ENCODE measurements at places on chromosomes 11 and 22.

DNA sequence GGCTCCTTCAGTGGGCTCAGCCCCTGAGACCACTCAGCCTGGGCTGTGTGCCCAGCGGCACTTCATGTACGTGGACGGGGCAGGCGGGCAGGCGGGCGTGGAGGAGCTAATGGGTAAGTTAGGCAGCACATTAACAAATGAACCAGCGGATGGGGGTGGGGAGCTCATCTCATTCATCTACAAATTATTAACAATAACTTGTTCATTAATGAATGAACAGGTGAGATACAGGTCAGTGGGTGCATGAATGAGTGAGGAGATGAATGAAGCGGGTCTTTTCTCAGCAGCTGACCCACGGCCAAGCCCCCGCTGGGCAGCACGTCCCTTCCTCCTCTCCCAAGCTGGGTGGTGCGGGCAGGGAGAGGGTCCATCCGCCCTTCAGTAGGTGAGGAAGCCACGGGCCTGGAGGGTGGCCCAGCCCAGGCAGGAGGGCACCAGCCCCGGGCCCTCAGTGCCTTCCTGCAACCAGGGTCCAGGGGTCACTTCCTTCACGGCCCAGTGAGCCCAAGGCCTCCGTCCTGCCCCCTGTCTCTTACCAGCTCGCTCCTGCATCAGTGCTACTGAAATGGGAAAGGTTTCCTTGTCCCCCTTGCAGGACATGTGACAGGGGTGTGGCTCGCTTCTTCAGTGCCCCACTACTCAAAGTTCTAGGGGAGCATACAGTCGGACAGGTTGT is 60.5 kb upstream of the KCNQ1OT1 start:
- DNase-seq, result no peak

DNA sequence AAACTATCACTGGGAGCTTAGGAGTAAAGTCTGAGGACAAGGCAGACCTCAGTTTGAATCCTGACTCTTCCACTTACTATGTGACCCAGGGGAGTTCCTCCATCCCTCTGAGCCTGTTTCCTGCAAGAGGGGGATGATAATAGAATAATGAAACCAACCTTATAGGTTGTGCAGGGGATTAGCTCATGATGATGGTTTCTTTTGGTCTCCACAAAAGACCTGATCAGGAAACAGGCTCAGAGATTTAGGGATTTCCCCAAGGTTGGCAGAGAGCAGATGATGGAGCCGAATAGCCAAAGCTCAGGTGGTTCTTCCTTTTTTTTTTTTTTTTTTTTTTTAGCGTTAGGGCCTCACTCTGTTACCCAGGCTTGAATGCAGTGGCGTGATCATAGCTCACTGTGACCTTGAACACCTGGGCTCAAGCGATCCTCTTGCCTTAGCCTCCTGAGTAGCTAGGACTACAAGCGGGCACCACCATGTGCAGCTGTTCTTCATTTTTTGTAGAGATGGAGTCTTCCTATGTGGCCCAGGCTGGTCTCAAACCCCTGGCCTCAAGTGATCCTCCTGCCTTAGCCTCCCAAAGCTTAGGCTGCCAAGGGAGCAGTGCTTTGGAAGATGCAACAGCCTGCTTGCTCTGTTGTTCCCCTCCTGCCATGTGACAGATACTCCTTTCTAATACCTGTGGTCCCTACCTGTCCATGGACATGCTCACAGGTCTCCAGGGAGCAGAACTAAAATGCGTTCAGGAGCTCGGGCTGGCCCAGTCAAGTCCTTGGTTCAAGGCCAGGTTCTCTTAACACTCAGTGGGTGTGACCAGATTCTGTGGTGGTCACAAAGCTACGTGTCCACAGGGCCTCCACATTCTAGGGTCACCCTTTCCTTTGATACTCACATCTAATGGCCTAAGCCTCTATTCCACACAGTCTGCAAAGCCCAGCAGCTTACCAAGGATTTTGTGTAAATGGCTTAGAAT is 22.3 kb downstream of the PATZ1 start:
- no peak for DNase-seq

- DNase-seq, result no peak
These were observed 9.9 kb upstream of the MMP8 start for GRCh38 chr11:102734650-102735049.

GRCh38 chr11:63767565-63768236 is 874 bp downstream of the ZFTA start:
- no peak for DNase-seq

GRCh38 chr11:104692751-104693150 is 205.5 kb downstream of the CASP12 start:
- DNase-seq, result no peak

DNA sequence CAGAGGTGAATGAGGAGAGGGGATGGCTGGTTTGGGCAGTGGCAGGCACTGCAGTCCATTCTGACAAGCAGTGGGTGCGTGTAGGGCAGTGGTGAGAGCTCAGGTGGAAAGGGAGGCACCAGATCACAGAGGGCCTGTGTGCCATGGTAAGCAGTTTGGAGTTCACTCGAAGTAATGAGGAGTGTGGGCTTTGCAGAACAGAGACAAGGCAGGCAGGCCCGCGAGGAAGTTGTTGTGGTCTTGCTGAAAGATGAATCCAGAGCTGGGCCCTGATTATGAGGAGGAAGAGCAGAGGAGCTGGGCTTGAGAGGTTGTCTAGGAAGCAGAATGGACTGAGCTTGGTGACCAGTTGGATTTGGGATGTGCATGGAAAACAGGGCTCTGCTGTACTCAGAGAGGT is 1.6 kb upstream of the DNAJB13 start:
- no peak for DNase-seq

- DNase-seq, result no peak
These were observed 136.0 kb downstream of the SERGEF start for GRCh38 chr11:17876827-17877226.

GRCh38 chr11:119907878-119908572 is 179.0 kb upstream of the NECTIN1 start:
- DNase-seq, result no peak

- no peak for DNase-seq
These were observed 8.9 kb downstream of the TTC17 start for GRCh38 chr11:43367382-43368178.

GRCh38 chr11:118418766-118419165 is 17.4 kb downstream of the ATP5MG start:
- no peak for DNase-seq

- no peak for DNase-seq
These were observed 13.1 kb downstream of the CABP7 start for GRCh38 chr22:29732883-29733282.

GRCh38 chr11:101063706-101064105 is 65.9 kb downstream of the PGR start:
- DNase-seq, result peak; percentile 72

DNA sequence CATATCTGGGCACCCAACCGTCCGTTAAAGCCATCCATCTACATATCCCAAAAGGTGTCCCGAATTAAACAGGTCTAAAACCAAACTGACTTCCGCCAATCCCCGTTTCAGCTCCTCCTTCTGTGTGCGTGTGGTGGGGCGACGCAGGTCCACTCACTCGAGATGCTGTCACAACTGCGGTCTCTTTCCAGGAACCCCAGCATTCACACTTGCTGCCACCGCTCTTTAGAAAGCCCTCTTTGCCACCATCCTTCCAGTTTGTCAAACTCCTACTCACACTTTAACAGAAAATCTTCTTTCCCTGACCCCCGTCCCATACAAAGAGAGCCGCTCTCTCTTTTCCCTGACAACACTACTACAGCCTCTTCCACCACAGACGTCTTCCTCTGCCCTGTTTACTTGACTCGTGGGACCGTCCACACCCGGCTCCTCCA is 467 bp downstream of the ESS2 start:
- no peak for DNase-seq

GRCh38 chr11:75547617-75548058 is 14.4 kb upstream of the SERPINH1 start:
- DNase-seq, result peak; percentile 75

DNA sequence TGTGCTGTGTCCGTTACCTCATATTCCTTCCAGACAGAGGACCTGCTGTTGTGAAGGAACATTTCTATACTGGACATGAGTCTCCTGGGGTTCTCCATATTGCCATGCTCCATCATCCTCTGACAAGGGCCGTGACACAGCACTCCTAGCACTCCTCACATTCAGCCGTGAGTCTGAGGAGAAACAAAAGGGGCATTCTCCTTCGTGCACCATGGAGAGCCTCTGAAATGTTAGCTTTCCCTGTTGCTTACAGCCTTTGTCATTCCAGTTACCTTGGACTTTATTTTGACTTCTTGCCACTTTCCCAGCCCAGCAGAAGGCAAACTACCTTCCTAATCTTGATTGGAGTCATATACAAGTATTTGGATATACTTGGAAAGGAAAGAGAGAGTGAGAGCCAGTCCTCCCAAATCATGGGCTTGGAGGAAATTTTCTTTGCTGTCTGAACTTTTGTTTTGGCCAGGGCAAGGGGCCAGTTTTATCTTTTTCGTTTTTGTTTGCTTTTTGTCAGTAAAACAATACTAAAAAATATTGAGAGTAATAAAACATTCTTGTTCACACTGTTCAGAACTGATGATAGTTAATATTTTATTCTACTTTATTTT is 29.1 kb upstream of the TECTA start:
- DNase-seq, result no peak

- no peak for DNase-seq
These were observed 5.6 kb downstream of the OSBPL5 start for GRCh38 chr11:3159296-3160190.

DNA sequence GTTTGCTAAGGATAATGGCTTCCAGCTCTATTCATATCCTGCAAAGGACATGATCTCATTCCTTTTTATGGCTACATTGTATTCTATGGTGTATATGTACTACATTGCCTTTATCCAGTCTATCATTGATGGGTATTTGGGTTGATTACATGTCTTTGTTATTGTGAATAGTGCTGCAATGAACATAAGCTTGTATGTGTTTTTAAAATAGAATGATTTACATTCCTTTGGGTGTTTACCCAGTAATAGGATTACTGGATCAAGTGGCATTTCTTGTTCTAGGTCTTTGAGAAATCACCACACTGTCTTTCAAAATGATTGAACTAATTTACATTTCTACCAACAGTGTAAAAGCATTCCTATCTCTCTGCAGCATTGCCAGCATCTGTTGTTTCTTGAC is 6.0 kb upstream of the MS4A6E start:
- DNase-seq, result no peak

DNA sequence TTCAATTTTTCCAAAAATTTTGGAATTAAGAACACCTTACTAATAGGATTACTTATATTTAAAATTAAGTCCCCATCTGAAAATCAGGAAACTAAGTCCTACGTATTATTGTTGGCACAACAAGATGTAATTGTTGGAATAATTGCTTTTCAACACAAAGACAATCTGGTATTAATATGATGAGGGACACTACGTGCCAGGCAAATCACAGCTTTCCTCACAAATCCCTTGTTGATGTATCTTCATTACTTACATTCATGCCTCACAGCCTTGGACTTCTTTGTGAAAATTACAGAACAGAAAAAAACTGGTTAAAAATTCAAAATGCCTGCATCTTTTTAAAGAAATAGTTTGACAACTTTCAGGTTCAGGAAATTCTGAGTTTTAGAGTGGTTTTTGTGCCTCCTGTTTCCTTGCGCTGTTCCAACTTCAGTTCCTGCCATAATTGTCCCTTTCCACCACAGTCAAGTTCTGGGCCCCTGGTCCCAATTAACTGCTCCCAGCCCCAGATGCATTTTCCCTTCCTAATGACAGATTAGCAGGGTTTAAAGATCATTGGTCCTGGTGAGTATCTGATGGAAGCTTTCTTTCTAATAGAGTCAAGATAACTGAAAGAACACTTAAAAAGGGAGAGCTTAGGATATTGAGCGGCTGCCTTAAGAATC is 23.3 kb upstream of the CCDC34 start:
- DNase-seq, result no peak

GRCh38 chr22:35638001-35638400 is 10.2 kb upstream of the APOL6 start:
- DNase-seq, result no peak

DNA sequence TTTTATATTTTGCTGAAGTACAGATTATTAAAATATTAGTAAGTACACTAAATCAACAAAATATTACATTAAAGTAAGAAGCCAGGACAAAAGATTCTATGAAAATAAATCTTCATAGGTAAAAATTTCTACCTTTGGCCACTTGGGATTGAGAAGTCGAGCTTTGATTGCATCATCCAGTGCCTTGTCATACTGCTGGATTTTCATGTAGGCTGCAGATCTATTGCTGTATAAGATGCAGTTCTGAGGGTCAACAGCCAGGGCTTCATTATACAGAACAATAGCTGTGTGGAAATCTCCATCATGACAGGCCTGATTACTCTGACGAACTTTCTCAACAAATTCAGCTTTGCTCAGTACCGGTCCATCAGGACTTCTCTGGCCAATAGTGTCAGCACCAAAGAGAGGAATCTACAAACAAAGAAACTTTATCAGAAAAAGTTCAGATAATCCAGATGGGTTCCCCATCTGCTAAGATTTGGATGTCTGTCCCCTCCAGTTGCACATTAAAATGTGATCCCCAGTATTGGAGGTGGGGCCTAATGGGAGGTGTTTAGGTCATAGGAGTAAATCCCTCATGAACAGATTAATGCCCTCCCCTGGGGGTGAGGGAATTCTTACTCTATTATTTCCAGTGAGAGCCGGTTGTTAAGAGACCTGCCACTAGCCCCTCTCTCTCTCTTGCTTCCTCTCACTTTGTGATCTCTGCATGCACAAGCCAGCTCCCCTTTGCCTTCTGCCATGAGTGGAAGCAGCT is 50.0 kb downstream of the TTC28 start:
- no peak for DNase-seq

DNA sequence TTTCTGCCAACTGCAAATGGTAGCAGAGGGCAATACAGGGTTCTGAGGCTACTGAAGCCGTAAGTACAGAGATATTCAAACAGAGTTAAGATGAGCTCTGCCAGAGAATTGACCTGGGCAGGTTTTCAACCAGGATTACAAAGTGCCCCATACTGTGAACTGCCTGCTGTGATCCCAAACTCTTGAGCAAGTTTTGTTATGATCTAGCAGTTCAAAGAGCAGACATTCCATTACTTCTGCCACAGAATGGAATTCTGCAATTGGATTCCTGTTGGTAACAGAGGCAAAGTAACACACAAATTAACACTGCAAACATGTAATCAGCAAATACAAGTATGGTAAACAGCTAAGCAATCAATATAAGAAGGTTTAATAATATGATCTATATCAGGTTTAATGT is 31.2 kb downstream of the ALG9 start:
- DNase-seq, result no peak

DNA sequence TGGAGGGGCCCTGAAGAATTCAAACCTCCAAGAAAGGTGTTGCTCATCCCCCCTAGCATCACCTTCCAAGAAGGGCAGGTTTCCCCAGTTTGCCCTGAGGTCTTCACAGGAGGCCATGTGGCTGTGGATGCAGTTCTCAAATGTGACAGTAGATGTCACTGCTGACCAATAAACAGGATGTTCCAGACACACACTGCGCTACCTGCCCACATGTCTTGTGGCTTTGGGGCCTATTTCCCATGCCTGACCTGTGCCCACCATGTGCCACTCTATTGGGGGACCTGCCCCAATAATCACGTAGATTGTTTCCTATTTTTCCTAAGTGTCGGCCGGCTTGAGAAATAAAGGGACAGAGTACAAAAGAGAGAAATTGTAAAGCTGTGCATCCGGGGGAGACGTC is 4.5 kb downstream of the GSTT2 start:
- DNase-seq, result no peak
